Urinary bladder (tissue), 4 donors: ENCODE measurements at places on chromosomes 2 and 18. TPM values are rescaled to one million over a fixed set of nuclear protein-coding genes. Genes with fewer than 3 reads are reported as not detected.

The DRC1 gene
- total RNA-seq, result 1.0 TPM

The LHCGR gene
- 5.6 TPM for total RNA-seq

The B4GALT6 gene
- 7.5 TPM for total RNA-seq

The CIAO1 gene
- 52.4 TPM for total RNA-seq

The TDRD15 gene
- 3.8 TPM for total RNA-seq

The CFAP221 gene
- 0.95 TPM for total RNA-seq

The IL1RL2 gene
- total RNA-seq, result 0.90 TPM

The KIAA2012 gene
- total RNA-seq, result 0.16 TPM

The ADRA2B gene
- total RNA-seq, result 1.6 TPM

The LCLAT1 gene
- 22.8 TPM for total RNA-seq

The IL1B gene
- 2.3 TPM for total RNA-seq

The COL3A1 gene
- total RNA-seq, result 20,765 TPM

The KCNG3 gene
- 0.53 TPM for total RNA-seq

The AP1S3 gene
- 10.0 TPM for total RNA-seq

The SP140 gene
- total RNA-seq, result 1.8 TPM

The SKA1 gene
- total RNA-seq, result 11.5 TPM

The CABYR gene
- 4.8 TPM for total RNA-seq

The CXCR1 gene
- total RNA-seq, result 0.26 TPM

The NPHP1 gene
- 10.8 TPM for total RNA-seq

The STARD6 gene
- 0.53 TPM for total RNA-seq

The IWS1 gene
- total RNA-seq, result 38.9 TPM

The ADGRF3 gene
- 0.37 TPM for total RNA-seq
